ENCODE measurements at places on chromosomes 4 and X. TPM values are rescaled to one million over a fixed set of nuclear protein-coding genes. Genes with fewer than 3 reads are reported as not detected.

The NUDT11 gene
- total RNA-seq, result 17.7 TPM

The STIM2 gene
- total RNA-seq, result 12.9 TPM

The TLR7 gene
- not detected for total RNA-seq

The DUSP21 gene
- not detected for total RNA-seq

The TCP11X2 gene
- not detected for total RNA-seq

The ADGRA3 gene
- 21.9 TPM for total RNA-seq

The GPR173 gene
- total RNA-seq, result 1.6 TPM

The TRIM60 gene
- total RNA-seq, result not detected

The TLR10 gene
- not detected for total RNA-seq

The ARHGAP36 gene
- not detected for total RNA-seq

The CSAG3 gene
- total RNA-seq, result not detected

All from smooth muscle cell of bladder (primary cell).